ENCODE measurements at places on chromosomes 12 and 14.
A peak's percentile ranks its signal among the peaks of the same experiment; 100 is the strongest.

- DNase-seq: no peak
Observed at GRCh38 chr14:76490735-76491134, 114.8 kb downstream of the ESRRB start.

- DNase-seq: no peak
Observed at GRCh38 chr14:103002578-103003350, 54.6 kb downstream of the CDC42BPB start.

DNA sequence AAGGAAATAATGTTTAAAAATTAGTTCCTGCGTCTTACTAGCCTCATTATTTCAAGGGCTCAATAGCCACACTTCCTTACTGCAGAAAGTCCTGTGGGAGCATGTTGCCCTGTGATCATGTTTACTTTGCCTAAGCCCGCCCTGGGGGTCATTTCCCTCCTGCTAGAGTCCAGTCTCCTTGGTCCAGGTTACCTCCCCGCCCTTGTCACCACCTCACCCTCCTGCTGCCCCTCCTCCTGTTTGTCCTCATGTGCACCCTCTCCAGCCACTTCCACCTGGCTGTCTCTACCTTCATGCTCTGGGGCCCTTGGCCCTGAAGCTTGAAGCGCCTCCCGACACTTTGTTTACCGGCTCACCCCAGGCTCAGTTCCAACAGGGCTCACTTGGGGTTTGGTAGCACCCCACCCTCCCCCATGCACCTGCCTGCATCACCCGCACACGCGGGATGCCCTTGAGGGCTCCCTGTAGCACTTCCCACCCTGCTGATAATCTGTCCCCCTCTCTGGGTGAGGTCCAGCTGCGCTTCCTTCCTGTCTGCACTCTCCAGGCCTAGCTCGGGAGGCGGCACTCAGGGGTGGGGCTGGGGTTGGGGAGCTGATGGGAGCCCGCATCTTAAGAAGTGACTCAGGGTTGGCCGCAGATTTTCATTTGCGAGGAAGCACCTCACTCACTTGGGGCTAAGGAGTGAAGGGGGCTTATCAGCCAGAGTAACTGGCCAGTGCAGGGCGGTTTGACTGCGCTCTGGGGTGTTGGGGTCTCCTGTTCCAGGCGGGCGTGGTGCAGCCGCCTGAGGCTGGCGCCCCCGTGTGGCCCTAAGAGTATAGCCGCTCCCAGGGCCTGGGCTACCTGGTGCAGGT, 40.1 kb downstream of the SMIM41 start:
- peak; percentile 29 for DNase-seq

DNA sequence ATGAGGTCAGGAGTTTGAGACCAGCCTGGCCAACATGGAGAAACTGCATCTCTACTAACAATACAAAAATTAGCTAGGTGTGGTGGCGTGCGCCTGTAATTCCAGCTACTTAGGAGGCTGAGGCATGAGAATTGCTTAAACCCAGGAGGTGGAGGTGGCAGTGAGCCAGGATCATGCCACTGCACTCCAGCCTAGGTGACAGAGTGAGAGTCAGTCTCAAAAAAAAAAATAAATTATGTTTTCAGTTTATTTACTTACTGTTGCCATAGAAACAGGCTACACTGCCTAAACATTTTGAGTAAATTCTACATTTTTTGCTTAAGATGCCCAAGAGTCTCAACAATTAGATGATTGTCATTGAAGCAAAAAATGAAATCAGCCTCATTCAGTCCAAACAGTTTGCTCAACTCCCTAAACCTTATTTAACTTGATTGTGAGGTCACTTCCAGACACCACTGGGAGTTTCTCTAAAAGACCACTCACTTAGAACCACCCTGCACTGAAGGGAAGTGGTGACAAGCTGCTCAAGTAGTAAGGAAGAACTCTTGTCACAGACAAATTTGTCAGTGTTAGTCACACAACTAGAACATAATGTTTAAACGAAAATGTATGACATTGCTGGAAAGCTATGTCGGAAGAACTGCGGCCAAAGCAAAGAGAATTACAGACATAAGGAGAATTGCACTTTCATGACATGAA, 9.8 kb upstream of the GNPNAT1 start:
- no peak for DNase-seq

- no peak for DNase-seq
Observed at GRCh38 chr14:101963052-101963451, 1.3 kb upstream of the DYNC1H1 start.

DNA sequence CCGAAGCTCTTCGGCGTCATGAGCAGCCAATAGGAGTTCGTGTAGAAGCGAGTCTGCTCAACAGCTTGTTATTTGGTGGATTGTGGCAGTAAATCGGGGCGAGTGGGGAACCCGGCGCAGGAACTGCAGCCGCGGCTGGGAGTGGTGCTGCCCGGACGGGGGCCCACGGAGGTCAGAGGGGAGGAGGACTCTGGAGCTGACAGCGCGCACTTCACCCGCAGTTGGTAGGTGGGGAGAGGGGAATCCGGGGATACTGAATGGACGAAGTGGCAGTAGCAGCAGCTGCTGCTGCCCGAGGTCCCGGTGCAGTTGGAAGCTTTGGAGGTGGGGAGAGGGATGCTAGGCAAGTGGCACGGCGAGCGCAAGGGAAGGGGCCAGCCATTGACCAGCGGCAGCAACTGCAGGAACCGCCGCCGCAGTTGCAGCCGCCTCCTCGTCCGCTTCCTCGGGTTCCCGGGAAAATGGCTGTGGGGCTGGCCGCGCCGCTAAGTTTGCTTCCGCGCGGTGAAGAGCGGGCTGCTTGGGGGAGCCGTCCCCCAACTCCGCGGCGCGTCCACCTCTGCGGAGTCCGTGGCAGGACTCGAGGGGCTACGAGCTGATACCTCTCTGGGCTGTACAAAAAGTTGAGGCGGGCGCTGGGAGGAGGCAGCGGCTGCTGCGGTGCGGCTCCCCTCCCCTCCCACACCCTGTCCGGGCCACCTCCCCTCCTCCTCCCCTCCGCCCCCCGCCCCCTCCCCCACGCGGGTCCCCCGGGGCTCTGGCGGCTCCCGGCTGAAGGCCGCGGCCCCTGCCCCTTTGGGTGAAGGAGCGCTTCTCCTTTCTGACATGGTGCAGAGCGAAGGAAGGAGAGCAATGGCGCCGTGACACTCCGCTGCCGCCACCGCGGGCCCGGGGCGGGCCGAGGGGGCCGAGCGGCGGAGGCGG, at the start of gene ARID4A:
ARID4A (plus strand) TSS at position 79 of the 924 bp plus-strand sequence. CDS start 1,300 bp downstream, outside the sequence.
- DNase-seq: peak; percentile 2

DNA sequence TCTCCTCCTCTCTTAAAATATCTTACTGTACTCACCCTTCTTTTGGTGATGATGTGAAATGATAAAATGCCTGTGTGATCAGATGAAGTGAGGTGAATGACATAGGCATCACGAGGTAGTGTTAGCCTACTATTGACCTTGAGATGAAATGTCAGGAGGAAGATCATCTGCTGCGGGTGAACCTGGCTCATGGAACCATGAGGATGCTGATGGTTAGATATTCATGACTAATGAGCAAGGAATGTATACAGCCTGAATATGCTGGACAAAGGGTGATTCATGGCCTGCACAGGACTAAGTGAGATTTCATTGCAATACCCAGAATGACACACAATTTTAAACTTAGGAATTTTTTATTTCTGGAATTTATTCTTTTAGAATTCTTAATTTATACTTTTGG, 89.6 kb downstream of the DAAM1 start:
- DNase-seq: no peak

DNA sequence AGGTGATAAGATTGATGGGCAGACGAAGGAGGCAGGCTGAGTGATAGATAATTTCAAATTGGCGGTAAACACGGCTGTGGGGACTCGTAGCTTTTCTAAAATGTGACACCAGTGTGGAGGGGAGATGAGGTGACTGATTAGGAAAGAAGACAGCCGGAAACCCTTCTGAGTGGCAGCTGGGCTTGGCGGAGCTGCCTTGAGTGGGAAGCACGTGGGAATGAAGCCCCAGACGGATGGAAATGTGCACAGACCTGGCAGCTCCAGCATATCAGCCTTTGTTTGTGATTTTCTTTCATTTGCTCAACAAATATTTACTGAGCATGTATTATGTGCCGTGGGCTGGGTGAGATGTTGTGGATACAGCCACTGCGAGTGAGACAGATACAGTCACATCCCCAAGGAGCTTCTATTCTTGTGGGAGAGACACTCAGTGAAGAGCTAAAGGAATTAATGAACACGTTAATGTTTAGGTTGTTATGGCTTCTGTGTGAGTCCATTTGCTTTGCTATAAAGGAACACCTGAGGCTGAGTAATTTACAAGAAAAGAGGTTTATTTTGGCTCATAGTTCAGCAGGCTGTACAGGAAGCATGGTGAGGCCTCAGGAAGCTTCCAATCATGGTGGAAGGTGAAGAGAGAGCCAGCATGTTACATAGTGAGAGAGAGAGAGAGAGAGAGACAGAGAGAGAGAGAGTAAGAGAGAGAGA, 65.5 kb upstream of the LHX5 start:
- no peak for DNase-seq

GRCh38 chr12:112422531-112422930, 3.8 kb downstream of the PTPN11 start:
- no peak for DNase-seq

DNA sequence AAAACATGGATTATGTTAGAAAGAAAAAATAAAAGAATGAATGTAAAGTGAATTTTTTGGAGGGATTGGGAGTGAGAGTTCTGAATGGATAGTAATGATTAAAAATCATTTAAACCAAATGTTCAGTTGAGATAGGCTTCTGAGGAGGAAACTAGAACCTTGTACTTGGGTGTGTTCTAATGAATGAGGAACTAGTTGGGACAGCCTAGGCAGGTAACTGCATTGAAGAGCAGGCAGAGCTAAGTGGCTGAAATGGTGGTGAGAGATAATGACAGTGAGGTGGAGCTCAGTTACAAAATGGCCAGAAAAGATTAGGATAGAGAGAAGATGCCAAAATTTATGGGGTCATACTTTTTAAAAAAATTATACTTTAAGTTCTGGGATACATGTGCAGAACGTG, 132.9 kb downstream of the ATP23 start:
- DNase-seq: no peak

Data from stimulated activated CD4-positive, alpha-beta T cell treated with anti-CD3 and anti-CD28 coated beads, Interleukin-1b, Interleukin-23, amount 100 ng/mL, for 4 hours (primary cell).